Common myeloid progenitor, CD34-positive (primary cell): ENCODE measurements at places on chromosomes 4 and X.

DNA sequence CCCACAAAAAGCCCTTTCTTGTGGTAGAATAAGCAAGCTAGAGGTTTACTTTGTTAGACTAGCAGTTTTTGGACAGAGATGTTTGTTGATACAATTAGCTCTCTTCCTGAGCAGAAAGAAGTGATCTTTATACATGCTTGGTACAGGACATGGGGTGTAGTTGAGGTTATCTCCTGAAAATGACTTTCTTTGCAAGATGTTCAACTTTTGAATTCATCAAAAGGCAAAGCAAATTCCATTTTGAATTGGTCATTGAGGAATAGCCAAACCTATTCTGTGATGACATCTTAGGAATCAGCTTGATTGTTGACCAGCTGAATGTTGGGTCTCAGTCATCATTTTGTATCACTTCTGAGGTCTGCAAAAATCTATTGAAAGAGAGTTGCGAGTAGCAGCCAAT is 3.8 kb downstream of the CPE start:
- no peak overlapping the region for H3K27ac ChIP-seq
- H3K4me1 ChIP-seq, result no peaks in the 10 kb centered on the region
- H3K4me3 ChIP-seq, result no peak overlapping the region
- H3K36me3 ChIP-seq, result no peaks in the 10 kb centered on the region
- H3K27me3 ChIP-seq, result peaks cover 30% of the 10 kb centered on the region

DNA sequence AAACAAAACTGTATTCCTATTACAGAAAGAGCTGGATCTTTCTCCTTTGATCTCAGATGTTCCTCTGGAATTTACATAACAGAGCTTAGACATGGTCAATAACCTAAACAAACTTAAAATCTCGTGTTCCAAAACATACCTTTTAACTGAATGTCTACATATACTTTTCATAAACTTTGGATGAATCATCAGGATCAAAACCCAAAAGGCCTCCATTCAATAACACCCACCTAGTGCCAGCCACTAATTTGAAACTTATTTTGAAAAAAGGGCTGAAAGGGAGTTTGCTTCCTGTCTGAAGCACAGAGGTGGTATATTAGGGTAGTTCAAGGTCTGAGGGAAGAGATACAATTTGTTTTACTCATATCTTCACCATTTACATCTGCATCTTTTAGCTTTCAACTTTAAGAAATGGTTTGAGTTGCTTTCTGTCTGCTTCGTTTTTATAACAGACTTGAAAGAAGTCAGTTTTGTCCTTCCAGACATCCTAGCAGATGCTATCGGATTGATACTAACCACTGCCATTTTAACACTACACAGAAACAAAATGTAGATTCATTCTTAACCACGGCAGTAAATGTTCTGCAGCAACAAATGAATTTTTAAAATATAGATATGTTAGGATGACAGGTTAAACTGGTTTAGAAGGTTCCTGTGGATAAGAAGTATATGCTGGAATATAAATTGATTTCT is 242.8 kb upstream of the DKK2 start:
- no peaks in the 10 kb centered on the region for H3K4me1 ChIP-seq
- H3K27me3 ChIP-seq, result no peaks in the 10 kb centered on the region
- no peak overlapping the region for H3K27ac ChIP-seq
- DNase-seq, result no peak
- no peak overlapping the region for H3K4me3 ChIP-seq

- no peak for DNase-seq
- no peaks in the 10 kb centered on the region for H3K36me3 ChIP-seq
- no peak overlapping the region for H3K4me3 ChIP-seq
- no peak overlapping the region for H3K27ac ChIP-seq
- H3K27me3 ChIP-seq, result no peaks in the 10 kb centered on the region
Observed at GRCh38 chrX:85115252-85115651, 111.6 kb downstream of the APOOL start.

- DNase-seq, result no peak
- H3K4me1 ChIP-seq, result no peaks in the 10 kb centered on the region
- H3K27ac ChIP-seq, result no peak overlapping the region
- H3K4me3 ChIP-seq, result no peak overlapping the region
- no peaks in the 10 kb centered on the region for H3K36me3 ChIP-seq
Observed at GRCh38 chrX:13790206-13791131, 26.4 kb downstream of the GPM6B start.

GRCh38 chr4:165124488-165124887 is 11.8 kb upstream of the TMEM192 start:
- no peak overlapping the region for H3K27ac ChIP-seq
- DNase-seq, result peak; percentile 11
- H3K4me1 ChIP-seq, result no peaks in the 10 kb centered on the region
- H3K36me3 ChIP-seq, result no peaks in the 10 kb centered on the region

GRCh38 chr4:84498203-84498934 is 723 bp downstream of the NKX6-1 start:
- peak; percentile 60 for DNase-seq
- H3K27ac ChIP-seq, result no peak overlapping the region
- H3K4me3 ChIP-seq, result peak overlapping the region; percentile 33
- peaks cover 79% of the 10 kb centered on the region for H3K27me3 ChIP-seq
- H3K4me1 ChIP-seq, result peaks cover 42% of the 10 kb centered on the region

GRCh38 chrX:40153345-40154249 is 55.8 kb upstream of the BCOR start:
- no peaks in the 10 kb centered on the region for H3K36me3 ChIP-seq
- DNase-seq, result peak; percentile 86

DNA sequence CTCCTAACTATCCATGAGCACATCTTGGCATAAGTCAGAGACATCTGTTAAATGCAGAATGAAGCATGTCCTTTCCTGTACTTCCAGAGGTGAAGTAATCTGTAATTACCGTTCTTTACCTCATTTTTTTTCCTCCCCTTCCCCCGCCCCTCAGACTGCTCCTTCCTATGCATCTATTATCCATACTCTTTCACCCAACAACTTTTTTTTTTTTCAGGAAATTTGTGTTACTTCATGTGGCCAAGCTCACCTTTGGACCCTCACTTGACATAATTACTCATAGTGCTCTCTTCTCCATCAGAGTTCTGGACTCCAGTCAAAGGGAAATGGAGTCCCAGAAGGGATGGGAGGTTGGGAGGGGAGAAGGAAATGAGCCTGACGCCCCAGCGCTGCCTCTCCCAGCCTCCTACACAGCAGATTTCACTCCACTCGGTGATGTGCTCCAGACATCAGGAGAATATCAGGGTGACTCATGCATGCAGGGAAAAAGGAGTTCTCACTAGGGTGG is 568.8 kb downstream of the STIM2 start:
- no peak overlapping the region for H3K4me3 ChIP-seq
- no peaks in the 10 kb centered on the region for H3K27me3 ChIP-seq
- DNase-seq, result no peak
- no peaks in the 10 kb centered on the region for H3K4me1 ChIP-seq
- no peak overlapping the region for H3K27ac ChIP-seq

- H3K4me1 ChIP-seq, result no peaks in the 10 kb centered on the region
- peak; percentile 65 for DNase-seq
- H3K27me3 ChIP-seq, result no peaks in the 10 kb centered on the region
Observed at GRCh38 chr4:107743532-107743931, 23.5 kb upstream of the PAPSS1 start.

GRCh38 chrX:93120805-93121204 is 552.6 kb downstream of the NAP1L3 start:
- no peaks in the 10 kb centered on the region for H3K4me1 ChIP-seq
- H3K27me3 ChIP-seq, result no peaks in the 10 kb centered on the region
- no peak for DNase-seq
- H3K27ac ChIP-seq, result no peak overlapping the region
- no peaks in the 10 kb centered on the region for H3K36me3 ChIP-seq

DNA sequence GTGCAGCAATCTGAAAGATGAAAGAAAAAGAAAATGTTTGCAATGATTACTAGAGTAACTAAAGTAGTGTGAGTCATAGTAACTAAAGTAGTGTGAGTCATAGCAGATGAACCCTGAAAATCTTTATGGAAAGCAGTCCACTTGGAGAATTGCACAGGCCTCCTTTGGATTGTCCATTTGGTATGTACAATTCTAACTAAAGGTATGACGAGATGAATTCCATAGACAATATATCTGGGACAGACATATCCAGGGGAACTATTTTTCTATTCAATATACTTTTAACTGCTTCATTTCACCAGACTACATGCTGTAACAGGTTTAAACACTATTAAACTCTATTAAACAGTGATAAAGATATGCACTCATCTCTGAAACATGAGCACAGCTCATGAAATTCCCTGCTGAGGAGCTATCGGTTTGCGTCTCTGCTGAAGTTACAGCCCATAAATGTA is 798.7 kb downstream of the PCDH7 start:
- H3K36me3 ChIP-seq, result no peaks in the 10 kb centered on the region
- no peak overlapping the region for H3K27ac ChIP-seq
- no peaks in the 10 kb centered on the region for H3K4me1 ChIP-seq
- H3K4me3 ChIP-seq, result no peak overlapping the region

DNA sequence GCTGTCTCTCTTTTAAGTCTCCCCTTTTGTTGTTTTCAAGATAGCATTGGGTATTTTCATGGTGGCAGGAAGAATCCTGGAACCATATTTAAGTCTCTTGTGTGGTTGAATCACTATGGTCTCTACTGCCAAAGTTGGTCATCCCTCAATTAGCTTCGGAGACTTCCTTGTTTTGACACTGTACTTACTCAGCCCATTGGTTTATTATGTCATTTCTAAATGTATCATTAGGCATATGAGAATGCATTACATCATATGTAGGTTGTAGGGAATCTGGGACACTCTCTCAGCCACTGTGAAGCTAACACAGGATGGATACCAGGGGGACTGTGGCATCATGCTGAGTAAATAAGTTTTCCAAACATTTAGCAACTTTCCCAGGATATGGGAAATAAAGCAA is 211.8 kb downstream of the DTHD1 start:
- H3K27me3 ChIP-seq, result no peaks in the 10 kb centered on the region
- H3K27ac ChIP-seq, result no peak overlapping the region
- no peaks in the 10 kb centered on the region for H3K36me3 ChIP-seq
- H3K4me3 ChIP-seq, result no peak overlapping the region

GRCh38 chrX:44996277-44996676 is 123.3 kb downstream of the KDM6A start:
- no peaks in the 10 kb centered on the region for H3K36me3 ChIP-seq
- no peak overlapping the region for H3K27ac ChIP-seq
- H3K27me3 ChIP-seq, result no peaks in the 10 kb centered on the region
- DNase-seq, result no peak

GRCh38 chr4:147587041-147587440 is 30.2 kb upstream of the TMEM184C start:
- H3K36me3 ChIP-seq, result no peaks in the 10 kb centered on the region
- no peak overlapping the region for H3K27ac ChIP-seq
- H3K4me1 ChIP-seq, result no peaks in the 10 kb centered on the region
- no peak overlapping the region for H3K4me3 ChIP-seq
- H3K27me3 ChIP-seq, result peaks cover 2% of the 10 kb centered on the region

- no peak for DNase-seq
- no peaks in the 10 kb centered on the region for H3K27me3 ChIP-seq
- no peak overlapping the region for H3K27ac ChIP-seq
- H3K4me1 ChIP-seq, result no peaks in the 10 kb centered on the region
- no peak overlapping the region for H3K4me3 ChIP-seq
Observed at GRCh38 chrX:123169247-123169901, 14.7 kb upstream of the GRIA3 start.

GRCh38 chr4:17494258-17495190 is 17.4 kb downstream of the QDPR start:
- H3K4me1 ChIP-seq, result no peaks in the 10 kb centered on the region
- H3K27me3 ChIP-seq, result no peaks in the 10 kb centered on the region
- no peak overlapping the region for H3K4me3 ChIP-seq
- DNase-seq, result peak; percentile 46

GRCh38 chrX:150655788-150656187 is 37.4 kb upstream of the MTMR1 start:
- H3K4me1 ChIP-seq, result no peaks in the 10 kb centered on the region
- H3K36me3 ChIP-seq, result peaks cover 13% of the 10 kb centered on the region
- no peaks in the 10 kb centered on the region for H3K27me3 ChIP-seq
- H3K4me3 ChIP-seq, result no peak overlapping the region
- H3K27ac ChIP-seq, result no peak overlapping the region
- no peak for DNase-seq

GRCh38 chr4:5799406-5799805 is 88.4 kb downstream of the EVC start:
- no peaks in the 10 kb centered on the region for H3K27me3 ChIP-seq
- H3K4me1 ChIP-seq, result no peaks in the 10 kb centered on the region
- H3K4me3 ChIP-seq, result no peak overlapping the region
- H3K27ac ChIP-seq, result no peak overlapping the region
- DNase-seq, result no peak

GRCh38 chr4:136909626-136910025 is 622.7 kb downstream of the PCDH18 start:
- no peak for DNase-seq
- no peak overlapping the region for H3K27ac ChIP-seq
- no peaks in the 10 kb centered on the region for H3K4me1 ChIP-seq
- no peak overlapping the region for H3K4me3 ChIP-seq
- no peaks in the 10 kb centered on the region for H3K27me3 ChIP-seq

- H3K27me3 ChIP-seq, result no peaks in the 10 kb centered on the region
- H3K36me3 ChIP-seq, result no peaks in the 10 kb centered on the region
- H3K4me3 ChIP-seq, result no peak overlapping the region
Observed at GRCh38 chr4:167230744-167231143, 3.5 kb downstream of the SPOCK3 start.

- H3K4me1 ChIP-seq, result peaks cover 17% of the 10 kb centered on the region
- no peak for DNase-seq
- H3K4me3 ChIP-seq, result no peak overlapping the region
- no peaks in the 10 kb centered on the region for H3K27me3 ChIP-seq
- peaks cover 5% of the 10 kb centered on the region for H3K36me3 ChIP-seq
- no peak overlapping the region for H3K27ac ChIP-seq
Observed at GRCh38 chr4:88799900-88800299, 102.3 kb upstream of the NAP1L5 start.

DNA sequence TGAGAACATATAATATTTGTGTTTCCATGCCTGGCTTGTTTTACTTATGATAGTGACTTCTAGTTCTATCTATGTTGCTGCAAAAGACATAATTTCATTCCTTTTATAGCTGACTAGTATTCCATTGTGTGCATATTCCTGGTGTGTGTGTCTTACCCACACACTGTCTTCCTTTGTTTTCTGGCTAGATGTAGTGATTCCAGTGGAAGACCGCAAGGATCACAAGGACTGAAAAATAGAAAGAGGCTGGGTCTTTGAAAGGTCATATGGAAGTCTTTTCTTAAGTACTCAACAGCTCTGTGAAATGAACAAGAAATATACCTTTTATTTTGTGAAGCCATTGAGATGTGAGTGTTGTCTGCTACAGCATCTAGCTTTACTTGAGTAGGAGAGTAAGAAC is 29.4 kb upstream of the TAB3 start:
- no peak for DNase-seq
- H3K36me3 ChIP-seq, result no peaks in the 10 kb centered on the region
- no peaks in the 10 kb centered on the region for H3K27me3 ChIP-seq
- no peak overlapping the region for H3K4me3 ChIP-seq
- H3K4me1 ChIP-seq, result no peaks in the 10 kb centered on the region
- H3K27ac ChIP-seq, result no peak overlapping the region

GRCh38 chr4:1008840-1009541 is 2.4 kb upstream of the FGFRL1 start:
- H3K4me1 ChIP-seq, result peaks cover 28% of the 10 kb centered on the region
- H3K27me3 ChIP-seq, result peaks cover 49% of the 10 kb centered on the region
- H3K27ac ChIP-seq, result no peak overlapping the region
- no peak for DNase-seq
- H3K4me3 ChIP-seq, result peak overlapping the region; percentile 65
